ENCODE measurements at places on chromosomes 4 and X. TPM values are rescaled to one million over a fixed set of nuclear protein-coding genes. Genes with fewer than 3 reads are reported as not detected.

Gene POF1B
- polyA plus RNA-seq: not detected

Gene XAGE3
- not detected for polyA plus RNA-seq

Gene CT55
- polyA plus RNA-seq: not detected

Gene PAGE5
- not detected for polyA plus RNA-seq

Gene AR
- 1.1 TPM for polyA plus RNA-seq

Gene PABPC1L2A
- polyA plus RNA-seq: 0.56 TPM

Gene DUSP21
- not detected for polyA plus RNA-seq

Gene CLDN22
- polyA plus RNA-seq: not detected

Gene NWD2
- polyA plus RNA-seq: 0.16 TPM

Gene RUFY3
- polyA plus RNA-seq: 414 TPM

Gene DDIT4L
- polyA plus RNA-seq: not detected

Gene SLC38A5
- polyA plus RNA-seq: 3.3 TPM

Gene SASH3
- polyA plus RNA-seq: not detected

Gene IL3RA
- not detected for polyA plus RNA-seq

Gene DCAF12L2
- 1.8 TPM for polyA plus RNA-seq

Gene GC
- polyA plus RNA-seq: not detected

Gene GPRIN3
- polyA plus RNA-seq: 7.0 TPM
